ENCODE measurements at places on chromosomes 2 and 18.

GRCh38 chr2:38200598-38200997, 124.6 kb upstream of the CYP1B1 start:
- no peak for DNase-seq

- DNase-seq: no peak
Observed at GRCh38 chr2:23904692-23905091, 22.2 kb downstream of the ATAD2B start.

DNA sequence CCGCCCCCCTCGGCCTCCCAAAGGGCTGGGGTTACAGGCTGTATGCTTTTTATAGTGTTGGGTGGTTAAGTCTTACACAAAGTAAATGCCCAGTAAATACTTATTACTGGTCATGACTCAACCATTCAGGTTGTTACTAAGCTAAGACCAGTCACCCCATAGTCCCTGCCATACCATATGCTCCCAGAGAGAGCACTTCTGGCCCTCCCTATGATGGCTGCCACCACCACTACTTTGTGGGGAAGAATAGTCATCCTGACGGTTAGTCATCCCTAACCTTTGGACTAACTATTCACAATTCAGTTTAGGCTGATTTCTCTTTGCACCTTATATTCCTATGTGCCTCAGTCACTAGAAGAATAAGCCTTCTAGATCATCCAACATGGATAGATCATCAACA, 42.0 kb upstream of the MSH2 start:
- no peak for DNase-seq

GRCh38 chr2:173574324-173575112, 219.8 kb downstream of the CDCA7 start:
- no peak for DNase-seq

DNA sequence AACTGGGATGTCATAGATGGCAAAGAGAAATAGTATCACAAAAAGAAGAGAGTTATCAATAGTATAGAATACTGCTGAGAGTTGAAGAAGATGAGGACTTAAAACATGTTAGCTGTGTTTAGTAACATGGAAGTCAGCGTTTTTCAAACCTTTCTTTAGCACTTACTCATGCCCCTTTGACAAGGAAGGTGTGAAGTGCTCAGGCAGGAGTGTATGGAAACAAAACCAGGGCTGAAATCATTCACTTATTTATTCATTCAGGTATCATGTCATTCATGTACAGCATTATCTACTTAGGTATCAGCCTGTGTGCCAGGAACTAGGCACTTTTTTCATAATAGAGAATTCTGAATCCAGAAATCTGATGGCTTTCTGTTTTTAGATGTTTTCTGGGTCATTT, 27.2 kb downstream of the CD28 start:
- no peak for DNase-seq

DNA sequence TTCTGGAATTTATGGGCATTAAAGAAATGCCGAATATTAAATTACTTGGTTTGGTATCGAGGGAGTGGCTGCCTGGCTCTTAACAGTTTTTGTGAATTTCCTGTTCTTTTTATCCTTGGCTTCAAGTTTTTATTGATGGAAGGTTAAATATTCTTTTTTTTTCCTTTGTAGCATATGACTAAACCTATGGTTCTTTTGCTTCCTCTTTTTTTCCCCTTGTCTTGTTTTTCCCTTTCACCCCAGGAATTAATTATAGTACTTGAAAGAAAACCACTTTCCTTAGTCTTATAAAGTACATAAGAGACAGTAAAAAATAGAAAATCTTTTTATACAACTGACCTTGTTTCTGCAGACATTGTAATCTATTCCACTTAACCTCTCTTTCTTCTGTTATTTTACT, 42.4 kb downstream of the MGAT5 start:
- DNase-seq: no peak

DNA sequence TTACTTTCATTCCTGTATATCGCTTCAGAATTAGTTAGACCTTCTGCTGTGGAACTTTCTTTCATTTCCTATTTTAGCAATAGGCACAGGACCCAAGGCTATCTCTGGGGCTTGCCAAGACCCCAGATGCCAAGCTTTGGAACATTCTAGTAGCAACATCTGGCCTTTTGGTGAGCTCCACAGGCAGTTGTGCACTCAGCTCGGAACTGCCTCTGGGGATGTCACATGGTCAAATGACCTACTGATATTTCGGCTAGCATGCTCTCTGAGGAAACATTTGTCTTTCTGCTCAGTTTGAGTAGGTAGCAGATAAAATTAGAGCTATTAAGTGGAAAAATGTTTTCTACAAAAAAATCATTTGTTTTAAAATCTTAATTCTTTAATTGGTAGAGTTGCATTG, 76.6 kb upstream of the ITGA4 start:
- no peak for DNase-seq

DNA sequence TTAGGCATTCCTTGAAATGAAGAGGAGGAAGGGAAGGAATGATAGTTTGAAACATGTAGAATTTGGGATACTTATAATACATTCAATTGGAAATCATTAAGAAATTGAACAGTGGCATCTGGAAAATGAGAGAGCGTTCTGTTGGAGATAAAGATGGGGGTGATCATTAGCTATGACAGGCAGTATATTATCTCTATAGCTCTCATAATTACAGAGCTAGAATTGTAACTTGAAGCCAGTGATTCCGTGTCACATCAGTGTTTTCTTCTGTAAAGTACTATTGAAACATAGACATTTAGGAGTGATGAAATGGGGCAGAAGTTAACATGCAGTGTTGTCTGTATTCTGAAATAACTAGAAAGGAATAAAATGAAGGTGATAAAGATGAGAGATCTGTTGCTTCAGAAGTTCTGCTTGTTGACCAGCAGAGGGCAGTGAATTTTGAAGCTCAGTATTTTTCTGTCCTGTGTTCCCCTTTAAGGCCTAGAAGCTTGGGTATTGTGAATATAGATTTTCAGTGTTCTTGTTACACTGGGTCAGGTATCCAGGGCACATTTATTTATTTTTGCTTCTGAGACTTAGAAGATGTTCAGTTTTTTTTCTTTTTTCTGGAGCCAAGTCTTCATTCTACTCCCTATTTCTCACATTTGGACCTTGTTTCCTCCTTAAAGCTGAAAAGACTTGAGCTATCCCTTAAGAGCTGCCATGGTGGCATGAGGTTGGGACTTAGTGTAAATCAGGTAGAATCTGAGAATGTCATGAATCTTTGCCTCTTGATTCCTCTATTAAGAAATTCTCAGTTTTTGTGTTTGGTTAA, 157.4 kb downstream of the TAF4B start:
- no peak for DNase-seq

DNA sequence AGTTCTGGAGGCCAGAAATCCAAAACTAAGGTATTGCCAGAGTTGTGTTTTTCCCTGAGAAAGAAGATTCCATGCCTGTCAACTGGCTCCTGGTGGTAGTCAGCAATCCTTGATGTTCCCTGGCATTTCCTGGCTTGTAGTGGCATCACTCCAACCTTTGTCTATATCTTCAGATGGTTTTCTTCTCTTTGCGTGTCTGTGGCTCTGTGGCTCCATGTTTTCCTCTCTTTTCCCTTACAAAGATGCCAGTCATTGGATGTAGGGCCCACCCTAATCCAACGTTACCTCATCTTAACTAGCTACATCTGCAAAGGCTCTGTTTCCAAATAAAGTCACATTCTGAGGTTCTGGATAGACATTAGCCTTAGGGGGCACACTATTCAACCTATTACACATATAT, 41.8 kb downstream of the SLC14A1 start:
- DNase-seq: no peak

DNA sequence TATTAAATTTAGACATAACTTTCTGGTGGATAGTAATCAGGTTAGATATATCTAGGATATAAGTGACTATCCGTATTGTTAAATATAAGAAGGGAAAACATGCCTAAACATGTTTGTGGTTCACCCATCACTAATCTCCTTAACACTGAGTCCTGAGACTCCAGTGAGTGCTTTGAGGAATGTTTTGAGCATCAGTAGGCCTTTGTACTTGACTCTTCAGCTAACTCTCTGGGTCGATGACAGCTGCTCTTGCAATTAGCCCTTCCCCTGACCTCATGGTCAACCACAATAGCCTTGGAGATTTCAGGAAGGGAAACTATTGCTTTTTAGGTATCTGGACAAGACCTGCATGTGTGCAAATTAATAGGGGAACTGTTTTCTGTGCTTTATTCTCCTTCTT, 716.8 kb downstream of the EPHA4 start:
- no peak for DNase-seq

DNA sequence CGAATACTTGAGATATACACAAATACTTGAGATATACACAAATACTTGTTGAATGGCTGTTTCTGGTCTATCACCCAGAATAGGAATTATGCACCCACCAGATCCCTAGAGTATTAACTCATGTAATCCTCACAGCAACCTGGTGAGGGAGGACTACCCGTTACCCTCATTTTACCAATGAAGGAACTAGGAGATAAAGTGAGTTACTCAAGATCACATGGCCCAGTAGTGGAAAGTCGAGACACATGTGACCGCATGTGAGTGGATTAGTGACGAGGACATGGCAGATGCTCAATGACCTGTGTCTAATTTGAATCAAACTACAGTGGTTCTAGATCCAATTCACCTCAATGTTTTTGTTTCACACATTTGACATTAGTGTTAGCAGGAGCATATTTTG, 2.4 kb downstream of the MOGAT1 start:
- DNase-seq: no peak

DNA sequence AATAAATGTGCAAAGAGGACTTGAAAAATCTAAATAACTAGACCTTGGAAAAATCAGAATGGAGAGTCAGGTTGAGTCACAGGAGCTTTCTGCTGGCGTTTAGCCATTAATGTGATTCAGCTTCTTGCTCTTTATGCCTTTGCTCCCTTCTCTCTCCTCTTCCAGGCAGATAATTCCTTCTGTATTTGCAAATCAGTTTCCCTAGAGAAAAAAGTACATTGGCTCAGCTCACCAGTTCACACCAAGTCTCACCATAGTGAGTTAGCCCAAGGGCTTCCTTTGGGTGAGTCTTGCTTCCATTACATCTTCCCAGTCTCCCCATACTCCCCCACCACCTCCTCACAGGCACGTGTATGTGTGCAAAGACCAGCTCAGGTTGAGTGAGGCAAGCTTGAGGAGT, 73.6 kb downstream of the CYBRD1 start:
- no peak for DNase-seq

GRCh38 chr18:26335156-26335555, 108.9 kb downstream of the TAF4B start:
- no peak for DNase-seq

GRCh38 chr2:61789807-61790602, 63.9 kb downstream of the FAM161A start:
- DNase-seq: no peak

DNA sequence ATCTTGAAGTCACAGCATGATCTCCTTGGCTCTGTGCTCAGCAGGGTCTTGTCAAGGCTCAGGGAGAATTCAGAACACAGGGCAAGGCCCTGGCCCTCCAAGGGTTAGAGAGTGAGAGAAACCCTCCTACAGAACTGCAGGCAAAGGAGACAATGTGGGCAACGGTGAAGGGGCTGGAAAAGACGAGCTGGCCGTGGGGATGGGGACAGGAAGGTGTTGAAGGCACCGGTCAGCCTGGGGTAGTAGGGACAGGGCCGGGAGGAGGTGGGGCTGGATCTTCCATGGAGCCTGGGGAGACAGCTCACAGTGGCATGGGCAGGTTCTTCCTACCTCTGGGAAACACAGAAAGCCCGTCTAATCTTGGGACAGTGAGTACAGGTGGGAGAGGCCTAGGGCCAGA, 92.2 kb upstream of the MCFD2 start:
- no peak for DNase-seq

DNA sequence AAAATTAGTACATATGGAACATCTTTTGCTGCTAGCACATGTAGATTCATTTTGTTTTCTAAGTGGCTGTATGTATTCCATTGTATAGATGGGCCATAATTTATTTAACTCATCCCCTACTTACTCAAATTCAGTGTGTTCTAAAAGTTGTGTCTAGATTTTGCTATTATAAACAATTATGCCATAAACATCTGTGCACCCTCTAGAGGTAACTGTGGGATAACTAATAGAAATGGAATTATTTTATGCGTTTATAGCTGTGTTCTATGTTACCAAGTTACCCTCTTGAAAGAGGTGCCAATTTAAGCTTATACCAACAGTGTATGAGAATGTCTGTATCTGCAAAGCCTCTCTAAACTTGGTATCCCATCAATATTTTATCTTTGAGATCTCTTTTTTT, 100.4 kb downstream of the MMADHC start:
- DNase-seq: no peak

- DNase-seq: no peak
Observed at GRCh38 chr2:218980735-218981389, 4.1 kb downstream of the FEV start.

- DNase-seq: no peak
Observed at GRCh38 chr2:30765191-30765590, 42.1 kb downstream of the CAPN13 start.

DNA sequence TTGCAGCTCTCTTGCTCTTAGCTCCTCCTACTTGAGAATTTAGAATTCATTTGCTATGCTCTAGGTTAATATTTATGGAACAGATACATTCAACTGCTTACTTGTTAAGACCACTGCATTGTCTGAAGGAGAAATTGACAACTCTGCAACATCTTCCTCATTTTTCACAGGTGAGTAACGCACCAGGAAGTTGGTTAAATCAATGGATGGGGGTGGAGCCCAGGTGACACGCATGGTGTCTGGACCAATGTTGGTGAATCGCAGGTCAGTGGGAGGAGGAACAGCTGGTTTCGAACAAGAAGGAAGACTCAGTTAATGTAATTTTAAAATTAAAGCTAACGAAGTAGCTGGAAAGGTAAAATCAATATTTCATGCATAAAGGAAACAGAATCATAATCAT, 44.3 kb downstream of the FN1 start:
- no peak for DNase-seq

- DNase-seq: no peak
Observed at GRCh38 chr2:112777036-112777435, 7.3 kb downstream of the IL1A start.

- DNase-seq: no peak
Observed at GRCh38 chr2:48933828-48934497, 178.4 kb upstream of the LHCGR start.

GRCh38 chr2:45330637-45331409, 280.2 kb downstream of the SRBD1 start:
- DNase-seq: no peak

DNA sequence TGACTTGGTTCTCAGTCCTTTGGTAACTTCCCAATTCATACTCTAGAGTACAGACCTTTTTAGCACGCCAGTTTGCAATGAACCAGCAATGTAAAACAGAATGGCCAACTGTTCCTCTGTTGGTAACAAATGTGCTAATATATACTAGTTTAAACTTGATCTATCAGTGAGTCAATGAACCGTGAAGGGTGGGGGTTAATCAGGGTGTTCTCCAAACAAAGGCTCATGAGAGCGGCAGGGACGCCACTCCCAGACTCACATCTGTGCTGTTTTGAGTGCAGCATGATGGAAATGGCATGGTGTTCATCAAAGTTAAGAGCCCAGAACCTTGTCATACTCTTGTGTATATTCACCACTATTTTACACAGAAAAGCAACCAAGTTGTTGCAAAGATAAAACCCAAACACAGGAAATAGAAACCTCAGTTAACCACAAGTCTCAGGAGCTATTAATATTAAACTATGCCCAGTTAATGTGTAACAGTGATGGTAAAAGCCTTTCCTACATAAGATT, 70.3 kb downstream of the CERKL start:
- DNase-seq: no peak

All from stimulated activated CD8-positive, alpha-beta memory T cell treated with anti-CD3 and anti-CD28 coated beads, Interleukin-4, amount 100 ng/mL, for 4 hours (primary cell).